ENCODE measurements at places on chromosomes 4 and X. TPM values are rescaled to one million over a fixed set of nuclear protein-coding genes. Genes with fewer than 3 reads are reported as not detected.

GRCh38 chrX:100704581-100705203 lies 27.2 kb downstream of the SYTL4 start:
- DNase-seq = no peak

DNA sequence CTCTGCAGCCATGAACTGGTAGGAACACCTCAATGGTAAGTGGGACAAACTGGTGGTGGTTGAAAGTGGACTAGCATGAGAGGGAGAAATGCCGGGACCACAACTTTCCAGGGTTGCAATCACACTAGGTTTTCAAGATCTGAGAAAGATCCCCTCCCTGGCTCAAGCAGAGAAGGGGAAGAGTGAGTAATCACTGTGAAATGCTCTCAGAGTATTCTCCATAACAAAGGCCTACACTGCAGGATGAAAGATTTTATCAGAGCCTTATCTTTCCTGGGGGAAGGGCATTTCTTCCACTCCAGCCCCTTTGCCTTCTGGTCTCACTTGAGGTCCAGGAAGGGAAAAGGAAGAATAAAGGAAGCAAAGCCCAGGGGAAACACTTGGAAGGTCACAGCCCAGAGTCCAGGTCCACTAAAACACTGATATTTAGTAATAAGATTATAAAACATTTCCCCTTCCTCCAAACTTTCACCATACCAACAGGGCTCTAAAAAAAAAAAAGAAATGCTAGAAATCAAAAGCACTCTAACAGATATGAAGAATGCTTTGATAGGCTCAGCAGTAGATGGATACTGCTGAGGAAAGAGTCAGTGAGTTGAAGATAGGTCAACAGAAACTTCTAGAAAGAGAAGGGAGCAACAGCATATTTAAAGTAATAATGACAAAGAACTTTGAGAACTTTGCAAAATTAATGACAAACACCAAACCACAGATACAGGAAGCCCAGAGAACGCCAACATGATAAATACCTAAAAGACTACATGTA lies 95.9 kb downstream of the WDFY3 start:
- no peak for DNase-seq

Gene ZDHHC15
- 8.6 TPM for total RNA-seq

Gene HTN1
- not detected for total RNA-seq

Measured in uterus (tissue), 4 donors.